ENCODE measurements at places on chromosomes 2 and 18.

GRCh38 chr2:71827524-71827901 lies 320.1 kb downstream of the CYP26B1 start:
- DNase-seq: no peak

GRCh38 chr2:73205611-73206010 lies 3.2 kb downstream of the NOTO start:
- no peak for DNase-seq

- no peak for DNase-seq
These were observed 52.3 kb downstream of the EHD3 start for GRCh38 chr2:31286230-31286629.

GRCh38 chr2:201680743-201681142 lies 17.7 kb downstream of the MPP4 start:
- DNase-seq: no peak

DNA sequence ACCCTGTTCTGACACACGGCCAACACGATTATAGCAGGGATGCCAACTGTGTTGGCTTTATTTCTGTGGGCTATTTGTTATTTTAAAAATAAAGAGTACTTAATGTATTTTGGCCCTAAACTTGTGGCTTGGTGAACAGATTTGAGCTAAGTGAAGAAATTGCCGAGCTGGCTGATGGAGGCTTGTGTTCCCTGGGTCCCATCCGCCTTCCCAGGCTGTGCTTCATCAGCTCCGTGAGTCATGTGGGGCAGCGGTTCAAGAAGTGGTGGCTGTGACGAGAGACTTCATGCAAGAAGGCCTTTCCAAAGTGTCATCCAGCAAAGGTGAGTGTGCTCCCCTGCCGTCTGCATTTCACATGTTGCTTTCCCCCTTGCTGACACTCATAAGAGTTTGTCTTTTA lies 73.6 kb upstream of the NCK2 start:
- DNase-seq: no peak

DNA sequence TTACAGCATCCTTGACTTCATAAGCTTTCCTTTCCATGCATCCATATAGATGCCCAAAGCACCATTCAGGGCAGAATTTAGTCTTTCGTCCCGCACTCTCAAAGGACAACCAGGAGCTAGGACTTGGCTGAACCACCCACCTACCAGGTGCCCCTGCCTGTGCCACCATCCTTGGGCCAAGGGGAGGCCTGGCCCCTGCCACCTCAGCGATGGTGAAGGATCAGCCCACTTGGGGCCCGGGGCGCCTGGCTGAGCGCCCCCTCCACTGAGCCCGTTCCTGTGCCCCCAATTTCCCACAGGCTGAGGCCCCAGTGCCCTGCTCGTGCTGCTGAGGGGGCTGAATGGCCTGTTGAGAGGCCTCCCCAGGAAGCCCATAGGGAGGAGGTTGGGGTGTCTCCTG lies 33.3 kb upstream of the ALPP start:
- no peak for DNase-seq

DNA sequence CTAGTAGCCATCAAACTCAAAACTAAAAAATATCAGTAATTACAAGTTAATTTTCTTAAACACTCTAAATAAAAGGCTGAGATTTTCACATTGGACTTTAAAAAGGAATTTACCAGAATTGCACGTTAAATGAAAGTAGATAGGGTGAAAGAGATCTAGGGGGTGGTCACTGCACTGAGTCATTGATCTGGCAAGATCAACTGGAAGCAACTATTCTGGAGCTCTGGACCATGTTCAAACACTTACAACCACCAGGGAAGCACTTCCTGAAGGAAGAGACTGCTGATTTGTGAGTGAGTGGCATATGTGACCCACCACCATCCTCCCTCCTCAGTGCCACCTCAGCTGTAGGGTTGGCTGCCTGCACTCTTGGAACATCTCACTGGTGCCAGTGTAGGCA lies 111.8 kb downstream of the UGGT1 start:
- no peak for DNase-seq

- DNase-seq: no peak
These were observed 13.5 kb downstream of the RHBDD1 start for GRCh38 chr2:226849349-226849748.

GRCh38 chr2:222621893-222622292 lies 34.0 kb downstream of the FARSB start:
- no peak for DNase-seq

- peak; percentile 79 for DNase-seq
These were observed 6.8 kb downstream of the ZFP36L2 start for GRCh38 chr2:43219383-43220228.

All from CD4-positive, alpha-beta T cell treated with Interleukin-15 for 4 hours (primary cell).